ENCODE measurements at places on chromosomes 5 and 9.

GRCh38 chr5:10018201-10019069 is 231.3 kb downstream of the ATPSCKMT start:
- DNase-seq: no peak

DNA sequence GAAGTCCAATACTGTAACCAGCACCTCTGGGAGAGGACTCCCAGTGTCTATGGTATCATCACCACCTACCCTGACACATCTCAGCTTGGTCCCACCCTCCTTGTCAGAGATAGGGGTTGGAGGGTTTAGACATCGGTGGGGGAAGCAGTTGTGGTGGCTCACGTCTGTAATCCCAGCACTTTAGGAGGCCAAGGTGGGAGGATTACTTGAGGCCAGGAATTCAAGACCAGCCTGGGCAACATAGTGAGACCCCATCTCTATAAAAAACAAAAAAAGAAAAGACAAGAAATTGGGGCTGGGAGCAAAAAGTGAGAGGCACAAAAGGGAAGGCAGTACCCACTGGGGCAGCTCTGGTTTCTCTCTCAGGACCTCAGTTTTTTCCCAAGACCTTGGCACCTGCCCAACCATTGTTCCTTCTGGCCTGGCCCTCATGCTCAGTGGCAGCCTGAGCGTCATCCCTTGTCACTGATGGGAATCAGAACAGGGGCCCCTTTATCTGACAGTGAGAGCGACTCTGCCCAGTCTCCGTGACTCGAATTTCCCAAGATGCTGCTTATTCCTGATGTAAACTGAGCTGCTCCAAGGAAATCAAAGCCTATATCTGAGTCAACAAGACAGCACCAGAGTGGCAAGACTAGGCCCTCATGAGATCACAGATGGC is 80.5 kb upstream of the HSPA9 start:
- DNase-seq: no peak

GRCh38 chr5:67262206-67262605 is 65.6 kb upstream of the CD180 start:
- no peak for DNase-seq

DNA sequence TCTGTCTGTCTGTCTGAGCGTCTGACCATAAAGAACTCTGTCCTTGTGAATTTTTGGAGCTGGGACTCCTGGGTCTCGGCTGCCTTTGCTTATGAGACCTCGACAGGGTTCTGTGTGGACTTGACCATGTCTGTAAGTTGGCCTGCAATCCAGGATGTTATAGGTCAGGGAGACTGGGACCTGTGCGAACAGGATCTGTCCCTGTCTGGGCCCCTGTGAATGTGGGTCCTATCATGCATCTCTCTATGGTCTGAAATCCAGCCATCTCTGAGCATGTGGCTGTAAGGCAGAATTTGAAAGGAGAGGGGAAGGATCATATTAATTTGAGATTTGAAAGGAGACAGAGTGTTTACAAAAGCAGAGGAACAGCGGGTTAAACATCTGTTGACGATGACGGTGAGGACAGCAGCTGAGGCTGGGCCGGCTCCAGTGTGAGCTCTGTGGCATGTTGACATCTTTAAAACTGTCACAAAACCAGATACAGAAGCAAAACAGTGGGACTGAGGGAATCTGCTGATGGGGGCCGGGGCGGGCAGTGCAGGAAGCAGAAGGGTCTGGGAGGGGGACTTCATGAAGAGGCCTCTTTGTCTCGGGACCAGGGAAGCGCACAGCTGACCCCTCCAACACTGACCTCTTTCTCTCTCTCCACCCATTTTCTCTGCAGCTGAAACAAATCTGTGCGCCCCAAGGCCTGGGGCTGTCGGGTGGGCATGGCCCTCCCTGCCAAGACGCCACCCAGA is 19.1 kb upstream of the MVB12B start:
- DNase-seq: no peak
